Stimulated activated CD8-positive, alpha-beta memory T cell treated with anti-CD3 and anti-CD28 coated beads, Interleukin-15, amount 100 ng/mL, for 1 hour (primary cell): ENCODE measurements at places on chromosomes 6 and 20.

DNA sequence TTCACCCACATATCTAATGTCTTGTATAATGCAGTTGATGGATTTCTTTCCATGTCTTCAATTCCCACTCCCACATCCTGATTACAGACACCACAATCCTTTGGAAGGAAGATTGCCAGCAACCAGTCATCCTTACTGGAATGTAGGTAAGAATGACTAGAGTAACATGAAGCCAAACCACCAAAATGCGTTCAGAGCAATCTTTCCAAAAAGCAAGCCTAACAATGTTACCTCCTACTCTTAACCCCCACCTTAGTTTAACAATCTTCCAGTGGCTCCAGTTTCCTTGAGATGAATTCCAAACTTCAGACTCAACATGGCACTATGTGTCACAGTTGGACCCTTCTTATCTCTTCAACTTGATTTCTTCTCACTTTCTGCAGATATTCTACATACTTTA lies 685.6 kb downstream of the DOK5 start:
- no peak for DNase-seq

DNA sequence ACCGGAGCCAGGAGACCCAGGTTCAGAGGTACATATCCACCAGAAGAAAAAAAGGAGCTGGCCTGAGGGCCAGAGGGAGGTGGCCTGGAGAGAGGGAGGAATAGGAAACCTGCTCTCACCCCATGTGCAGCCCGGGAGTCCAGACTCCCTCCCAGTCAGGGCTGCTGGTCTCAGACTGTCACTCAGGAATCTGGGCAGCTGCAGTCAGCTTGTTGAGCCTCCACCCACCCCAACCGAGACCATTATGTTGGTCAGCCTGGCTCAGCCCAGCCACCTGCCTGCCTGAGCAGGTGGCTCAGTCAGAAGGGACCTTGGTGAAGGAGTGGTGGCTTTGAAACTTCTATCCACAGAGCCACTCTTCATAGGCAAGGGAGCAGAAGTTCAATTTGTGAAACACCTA lies 53.3 kb upstream of the EPB41L1 start:
- no peak for DNase-seq

GRCh38 chr6:38579010-38579628 lies 60.6 kb downstream of the BTBD9 start:
- DNase-seq = no peak

- DNase-seq = no peak
These were observed 723 bp downstream of the MANEA start for GRCh38 chr6:95578106-95578410.

DNA sequence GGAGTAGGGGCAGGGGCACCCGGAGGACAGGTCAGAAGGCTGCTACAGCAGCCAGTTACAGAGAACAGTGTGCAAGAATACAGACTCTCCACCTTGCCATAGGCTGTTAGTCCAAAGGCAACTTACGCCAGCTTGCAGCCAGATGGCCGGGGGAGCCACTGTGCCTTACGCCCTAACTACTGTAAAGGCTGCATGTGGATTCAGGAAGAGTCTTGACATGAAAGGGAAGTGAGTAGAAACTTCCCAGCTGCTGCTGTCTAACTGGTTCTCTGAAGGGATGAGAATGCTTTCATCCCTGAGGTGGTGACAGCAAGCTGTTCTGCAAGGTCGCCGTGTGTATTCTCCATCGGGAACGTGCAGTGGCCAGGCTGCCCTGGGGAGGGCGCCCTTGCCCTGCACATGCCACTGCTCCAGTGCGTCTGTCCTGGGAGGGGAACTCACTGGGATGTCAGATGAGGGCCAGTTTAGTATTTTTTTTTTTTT lies 46.1 kb downstream of the LYRM4 start:
- no peak for DNase-seq

DNA sequence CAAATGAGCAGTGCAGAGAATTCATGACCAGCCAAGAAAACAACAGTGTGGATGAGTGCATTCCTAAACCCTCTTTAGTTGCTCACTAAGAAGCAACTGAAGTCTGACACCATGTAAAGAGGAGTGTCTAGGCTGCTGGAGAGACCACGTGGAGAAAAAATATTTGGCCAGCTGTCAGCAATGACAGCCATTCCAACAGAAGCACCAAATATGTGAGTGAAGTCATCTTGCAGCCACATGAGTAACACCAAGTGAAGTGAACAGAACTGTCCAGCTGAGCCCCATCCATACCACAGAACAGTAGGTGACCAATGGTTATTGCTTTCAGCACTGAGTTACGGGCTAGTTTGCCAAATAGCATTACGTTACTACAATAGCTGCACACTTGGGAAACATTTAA lies 89.4 kb downstream of the TBXT start:
- DNase-seq = no peak

DNA sequence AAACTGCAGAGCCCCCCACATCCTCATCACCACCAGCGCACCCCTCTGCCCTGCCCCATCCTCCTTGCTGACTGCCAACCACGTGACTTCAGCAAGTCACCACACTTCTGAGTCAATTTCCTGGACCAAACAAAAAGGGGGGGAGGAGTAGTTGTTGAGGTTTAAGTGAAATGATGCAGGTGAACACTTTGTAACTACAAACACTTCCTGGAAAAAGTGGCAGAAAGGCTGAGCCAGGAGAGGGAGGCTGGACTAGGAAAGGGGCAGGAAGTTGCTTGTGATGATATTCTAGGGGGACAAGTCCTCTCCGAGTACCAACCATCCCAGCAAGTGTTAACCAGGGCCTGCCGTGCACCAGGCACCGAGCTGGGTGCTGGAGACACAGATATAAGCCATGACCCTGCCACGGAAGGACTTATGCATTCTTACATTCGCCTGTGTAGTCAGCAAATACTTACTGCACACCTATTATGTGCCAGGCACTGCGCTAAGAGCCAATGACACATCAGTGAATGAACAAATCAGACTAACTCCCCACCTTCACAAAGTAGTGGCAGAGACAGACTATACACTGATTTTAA lies 67.3 kb downstream of the PREX1 start:
- peak; percentile 41 for DNase-seq

DNA sequence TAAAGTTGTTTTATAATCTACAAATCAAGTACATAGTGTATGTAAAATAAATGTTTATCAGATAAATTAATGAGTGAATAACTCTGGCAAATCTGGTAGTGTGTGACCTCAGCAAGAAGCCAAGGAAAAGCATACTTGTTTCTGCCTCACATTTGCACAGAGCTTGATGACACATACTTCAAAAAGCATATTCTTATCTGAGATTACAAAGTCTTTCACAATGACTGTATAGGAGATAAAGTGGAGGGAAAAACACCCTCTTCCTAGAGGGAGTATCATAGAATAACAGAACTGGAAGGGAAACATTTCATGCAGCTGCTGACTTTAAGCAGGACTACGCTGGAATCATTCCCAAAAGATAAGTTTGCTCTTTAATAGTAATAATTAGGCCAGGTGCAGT lies 28.1 kb upstream of the AKAP7 start:
- no peak for DNase-seq

- DNase-seq = no peak
These were observed 14.7 kb upstream of the PACSIN1 start for GRCh38 chr6:34451192-34451591.

GRCh38 chr6:12866422-12867029 lies 150.0 kb downstream of the PHACTR1 start:
- no peak for DNase-seq

DNA sequence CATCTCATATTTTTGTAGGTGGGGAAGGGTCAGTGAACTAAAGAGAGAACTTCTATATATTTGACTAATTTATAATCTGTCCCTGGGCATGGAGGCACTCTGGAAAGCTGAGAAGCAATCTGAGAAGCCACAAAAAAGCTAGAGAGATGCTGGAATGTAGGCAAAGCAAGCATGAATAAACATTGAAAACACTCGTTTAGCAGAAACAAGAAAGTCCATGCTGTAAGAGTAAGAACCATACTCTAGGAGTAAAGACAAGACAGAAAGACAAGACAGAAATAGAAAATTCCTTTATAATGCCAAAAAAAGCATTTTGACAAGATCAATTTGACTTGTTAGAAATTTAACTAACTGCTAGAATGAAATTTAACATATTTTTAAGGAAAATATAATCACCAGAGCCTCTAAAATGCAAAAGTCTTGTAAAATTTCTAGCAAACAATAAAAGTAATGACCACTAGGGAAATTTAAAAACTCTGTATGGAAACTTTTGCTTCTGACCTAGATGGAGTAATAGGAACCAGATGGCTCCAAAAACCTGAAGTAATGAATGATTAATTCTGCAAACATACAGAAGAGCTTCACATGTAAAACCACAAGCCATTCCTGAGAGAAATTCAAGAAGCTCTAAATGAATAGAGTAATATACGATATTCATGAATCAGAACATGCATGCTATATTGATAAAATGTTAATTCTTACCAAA lies 625.7 kb upstream of the PTCHD4 start:
- DNase-seq = no peak

GRCh38 chr6:73800997-73801396 lies 105.0 kb downstream of the CD109 start:
- DNase-seq = no peak

GRCh38 chr6:4085332-4085700 lies 6.4 kb upstream of the FAM217A start:
- no peak for DNase-seq

GRCh38 chr20:20499439-20499838 lies 131.5 kb downstream of the INSM1 start:
- DNase-seq = no peak

GRCh38 chr6:115747719-115748118 lies 313.0 kb downstream of the FRK start:
- DNase-seq = no peak

- no peak for DNase-seq
These were observed 1.1 kb downstream of the CLPSL2 start for GRCh38 chr6:35777356-35778102.

GRCh38 chr6:54802775-54803634 lies 43.6 kb upstream of the FAM83B start:
- no peak for DNase-seq

DNA sequence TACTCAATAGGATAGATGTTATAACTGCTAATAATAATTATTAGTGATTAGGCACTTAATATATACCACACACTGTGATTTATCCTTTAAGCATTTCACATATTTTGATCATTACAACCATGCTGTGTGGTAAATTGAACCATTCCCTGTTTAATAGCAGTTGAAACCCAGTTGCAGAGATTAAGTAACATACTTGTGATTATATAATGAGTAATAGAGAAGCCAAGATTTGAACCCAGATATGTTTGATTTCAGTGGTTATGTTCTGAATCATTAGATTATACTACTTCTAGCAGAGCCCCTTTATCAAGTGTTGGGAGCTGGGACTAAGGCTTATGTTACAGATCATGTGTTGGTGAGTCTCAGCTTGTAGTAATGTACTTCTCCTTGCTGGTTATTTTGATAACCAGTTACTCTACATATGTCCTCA lies 44.1 kb downstream of the STK4 start:
- DNase-seq = no peak

GRCh38 chr6:76162811-76163210 lies 90.3 kb upstream of the IMPG1 start:
- DNase-seq = no peak

DNA sequence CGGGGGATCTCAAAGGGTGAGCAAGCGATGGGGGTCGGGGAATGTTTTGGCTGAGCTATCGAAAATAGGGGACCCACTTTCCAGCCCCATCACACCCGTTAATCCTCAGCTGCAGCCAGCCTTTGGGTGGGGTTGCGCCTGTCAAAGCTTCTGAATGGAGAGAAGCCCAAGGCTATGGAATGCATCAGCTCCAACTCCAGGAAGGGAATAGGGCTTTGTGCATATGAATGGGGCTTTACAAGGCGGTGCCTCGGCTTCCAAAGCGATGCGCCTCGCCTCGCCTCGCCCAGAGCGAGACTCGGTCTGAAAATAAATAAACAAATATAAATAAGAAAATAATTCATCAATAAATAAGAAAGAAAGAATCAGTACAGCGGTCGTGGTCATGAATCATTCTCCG lies 751.4 kb upstream of the DEFB115 start:
- DNase-seq = no peak

- DNase-seq = no peak
These were observed 3.3 kb upstream of the HDDC2 start for GRCh38 chr6:125304970-125305660.

DNA sequence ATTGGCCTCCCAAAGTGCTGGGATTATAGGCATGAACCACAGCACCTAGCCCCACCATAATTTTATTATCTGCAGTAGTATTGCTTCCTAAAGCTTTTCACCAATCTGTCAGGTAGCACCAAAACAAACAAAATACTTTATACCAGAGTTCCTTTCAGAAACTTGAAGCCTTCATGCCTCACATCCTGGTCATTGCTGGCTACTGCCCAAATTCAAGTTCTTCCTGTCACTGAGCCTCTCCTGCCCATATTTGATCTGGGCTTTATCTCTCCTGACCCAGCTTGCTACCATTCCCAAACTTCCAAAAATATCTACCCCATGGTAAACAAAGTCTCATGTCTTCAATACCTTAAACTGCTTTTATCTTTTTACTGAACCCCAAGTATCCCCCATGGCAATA lies 34.9 kb upstream of the DST start:
- no peak for DNase-seq
